Activated CD8-positive, alpha-beta memory T cell treated with anti-CD3 and anti-CD28 coated beads for 1 hour (primary cell): ENCODE measurements at places on chromosomes 5 and 9.

DNA sequence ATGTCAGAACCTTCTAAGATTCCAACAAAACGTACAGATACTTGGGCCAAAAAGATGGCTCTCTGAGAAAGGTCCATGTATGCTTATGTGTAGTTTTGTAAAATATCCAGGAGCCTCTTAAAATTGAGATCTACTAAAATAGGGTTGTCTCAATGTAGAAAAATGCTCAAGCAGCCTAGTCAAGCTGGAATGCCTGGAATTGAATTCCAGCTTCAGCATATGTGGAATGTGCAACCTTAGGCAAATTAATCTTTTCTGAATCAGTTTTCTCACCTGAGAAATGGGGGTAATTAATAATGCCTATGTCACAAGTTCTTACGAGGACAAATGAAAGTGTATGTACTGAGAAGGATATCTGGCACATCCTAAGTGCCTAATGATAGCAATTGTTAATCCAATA lies 662.4 kb downstream of the DTWD2 start:
- DNase-seq, result no peak

DNA sequence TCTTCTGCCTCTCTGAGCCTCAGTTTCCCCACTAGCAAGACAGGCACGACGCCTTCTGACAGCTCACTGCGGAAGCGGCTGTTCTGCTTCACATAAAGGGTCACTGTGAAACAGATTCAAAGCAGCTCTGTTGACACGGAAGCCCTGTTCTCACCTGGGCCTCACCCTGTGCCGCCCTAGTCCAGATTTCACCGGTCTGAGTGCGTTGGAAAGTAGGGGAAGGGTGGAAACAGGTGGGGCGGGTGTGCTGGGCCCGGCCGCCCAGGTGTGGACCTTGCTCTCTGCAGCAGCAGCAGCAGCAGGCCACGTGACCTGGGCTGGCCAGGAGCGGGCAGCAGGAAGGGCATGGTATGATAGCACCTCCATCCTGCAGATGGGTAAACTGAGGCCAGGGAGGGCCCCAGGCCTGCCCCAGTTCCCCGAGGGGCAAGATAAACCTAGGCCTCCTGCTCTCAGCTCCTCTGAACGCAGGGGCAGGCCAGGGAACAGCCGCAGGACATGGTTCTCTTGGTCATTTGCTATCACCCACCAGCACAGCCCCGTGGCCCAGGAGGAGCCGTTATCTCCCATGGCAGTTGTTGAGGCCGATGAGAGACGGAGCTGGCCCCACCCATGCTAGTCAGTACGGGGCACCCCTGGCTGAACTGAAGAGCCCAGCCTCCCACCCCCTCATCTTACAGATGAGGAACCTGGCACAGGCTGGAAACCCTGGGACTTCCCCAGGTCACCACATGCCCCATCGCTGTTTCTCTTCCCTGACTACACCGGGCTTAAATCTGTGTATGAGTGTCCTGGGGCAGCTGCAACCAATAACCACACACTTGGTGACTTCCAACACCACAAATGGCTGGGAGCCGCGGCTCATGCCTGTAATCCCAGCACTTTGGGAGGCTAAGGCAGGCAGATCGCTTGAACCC lies 12.1 kb downstream of the PTGES2 start:
- no peak for DNase-seq

GRCh38 chr9:107404161-107404560 lies 85.4 kb downstream of the KLF4 start:
- DNase-seq, result no peak

DNA sequence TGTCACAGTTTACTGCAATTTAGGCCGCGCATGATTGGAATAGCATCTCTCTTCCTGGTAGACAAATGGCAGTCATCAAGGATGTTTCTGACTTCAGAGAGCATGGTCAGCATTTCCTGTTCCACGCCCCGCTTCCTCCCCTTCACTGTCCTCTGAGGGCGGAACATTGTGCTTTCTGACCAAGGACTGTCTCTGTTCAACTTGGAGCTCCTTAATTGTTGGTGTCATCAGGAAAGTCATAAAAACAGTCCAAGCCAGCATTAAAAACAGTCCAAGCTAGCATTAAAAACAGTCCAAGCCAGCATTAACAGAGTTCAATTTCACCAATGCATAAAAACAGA lies 301.3 kb upstream of the IRX4 start:
- DNase-seq, result no peak

DNA sequence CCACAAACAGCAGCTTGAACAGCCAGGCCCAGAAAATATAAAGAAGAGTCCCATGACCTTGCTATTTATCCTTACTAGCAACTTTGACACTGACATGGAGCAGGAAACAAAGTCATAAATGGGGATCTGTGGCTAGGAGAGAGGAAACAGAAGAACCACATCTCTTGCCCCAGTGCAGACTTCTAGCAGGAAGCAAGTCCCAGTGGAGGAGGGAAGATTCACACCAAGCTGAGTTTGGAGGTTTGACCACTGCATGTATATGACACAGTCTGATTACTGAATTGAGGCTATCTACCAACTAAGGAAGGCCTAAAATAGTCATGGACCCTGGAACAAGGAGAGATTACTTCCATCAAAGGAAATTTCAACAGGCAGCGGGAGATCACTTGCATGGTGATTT lies 51.4 kb downstream of the CDH6 start:
- DNase-seq, result no peak

DNA sequence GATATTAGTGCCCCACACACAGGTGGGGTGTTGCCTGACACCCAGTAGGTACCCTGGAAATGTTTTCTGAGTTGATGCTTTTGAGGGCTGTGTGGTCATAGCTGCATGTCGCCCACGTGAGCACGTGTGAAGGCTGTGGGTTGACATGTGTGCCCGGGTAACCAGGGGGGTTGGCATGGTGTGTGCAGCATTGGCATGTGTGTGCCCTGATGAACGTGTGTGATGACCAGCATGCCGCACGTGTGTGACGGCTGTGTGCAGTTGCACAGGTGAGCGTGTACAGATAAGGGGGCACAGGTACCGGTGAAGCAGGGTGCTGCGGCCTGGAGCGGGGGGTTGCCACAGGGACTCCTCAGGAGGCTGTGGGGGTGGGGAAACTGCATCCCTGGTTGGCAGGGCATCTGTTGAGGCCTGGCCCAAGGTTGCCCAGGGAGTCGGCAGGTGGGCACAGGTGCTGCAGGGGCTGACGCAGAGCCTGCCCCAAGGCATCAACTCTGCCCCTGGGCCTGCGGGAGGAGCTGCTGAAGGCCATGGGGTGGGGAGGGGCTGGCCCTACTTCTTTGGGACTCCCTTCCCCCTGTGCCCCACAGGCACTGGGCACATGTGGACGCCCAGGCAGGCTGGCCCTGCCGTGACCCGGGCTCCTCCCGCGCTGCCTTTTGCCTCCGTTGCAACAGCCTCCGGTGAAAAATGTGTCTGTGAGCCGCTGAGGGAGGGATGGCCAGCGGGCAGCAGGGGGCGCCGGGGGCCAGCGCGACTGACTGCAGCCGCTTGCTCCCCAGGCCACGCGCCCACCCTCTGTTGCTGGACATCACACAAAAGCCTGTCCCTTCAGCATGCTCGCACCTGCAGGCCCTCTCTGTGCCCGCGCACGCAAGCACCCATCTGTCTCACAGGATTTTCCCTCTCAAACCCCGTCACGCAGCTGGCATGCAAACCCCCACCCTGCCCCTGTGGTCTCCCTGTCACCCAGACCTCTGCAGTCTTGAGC lies 2.2 kb downstream of the UNC5A start:
- DNase-seq, result no peak

- DNase-seq, result no peak
Measured at GRCh38 chr9:68933434-68934328, 80.2 kb downstream of the PRKACG start.

GRCh38 chr9:99391937-99392594 lies 170.0 kb downstream of the SEC61B start:
- no peak for DNase-seq
